ENCODE measurements at places on chromosomes 1 and 21.

- DNase-seq: no peak
Measured at GRCh38 chr1:86183810-86184209, 27.2 kb upstream of the COL24A1 start.

DNA sequence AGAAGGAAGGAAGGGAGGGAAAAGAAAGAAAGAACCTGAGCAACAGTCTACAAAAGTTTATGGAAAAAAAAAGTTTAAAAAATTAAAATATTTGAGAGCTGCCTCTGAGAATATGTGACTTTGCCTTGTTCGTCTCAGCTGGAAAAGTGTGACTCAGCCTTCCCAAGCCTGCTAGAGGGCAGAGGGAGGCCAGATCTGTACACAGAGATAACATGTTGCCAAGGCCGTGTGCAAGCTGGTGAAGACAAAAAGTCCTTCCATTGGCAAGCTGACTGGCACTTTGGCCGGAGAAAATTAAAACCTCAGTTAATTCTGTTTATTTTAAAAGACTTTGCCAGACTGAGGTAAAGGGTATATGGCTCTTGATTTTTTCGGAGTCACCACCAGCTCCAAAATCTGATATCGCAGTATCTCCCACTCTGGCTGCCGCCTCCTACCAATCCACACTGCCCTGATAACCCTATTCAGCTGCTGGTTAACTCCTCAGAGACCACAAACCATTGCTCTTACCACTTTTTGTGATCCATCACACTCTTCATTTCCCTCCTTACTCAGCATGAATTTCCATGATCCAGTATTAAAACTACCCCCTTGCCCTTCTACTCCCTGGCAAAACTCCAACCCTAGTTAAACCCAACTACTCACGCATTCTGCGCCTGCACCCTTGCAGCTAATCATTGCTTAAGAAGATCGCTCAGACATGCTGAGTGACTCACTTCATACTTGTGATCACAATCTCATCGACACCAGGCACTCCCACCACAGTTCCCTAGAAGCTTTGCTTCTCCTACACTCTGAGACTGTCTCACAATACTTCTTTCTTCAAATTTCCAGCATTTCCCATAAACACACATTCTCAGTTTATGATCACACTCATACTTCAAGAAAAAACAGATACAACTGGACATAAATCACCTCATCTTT, 5.7 kb upstream of the PPP1R15B start:
- DNase-seq: peak; percentile 29

GRCh38 chr1:72434070-72434469, 151.7 kb upstream of the NEGR1 start:
- DNase-seq: no peak

- DNase-seq: no peak
Measured at GRCh38 chr1:6850537-6850936, 65.3 kb downstream of the CAMTA1 start.

DNA sequence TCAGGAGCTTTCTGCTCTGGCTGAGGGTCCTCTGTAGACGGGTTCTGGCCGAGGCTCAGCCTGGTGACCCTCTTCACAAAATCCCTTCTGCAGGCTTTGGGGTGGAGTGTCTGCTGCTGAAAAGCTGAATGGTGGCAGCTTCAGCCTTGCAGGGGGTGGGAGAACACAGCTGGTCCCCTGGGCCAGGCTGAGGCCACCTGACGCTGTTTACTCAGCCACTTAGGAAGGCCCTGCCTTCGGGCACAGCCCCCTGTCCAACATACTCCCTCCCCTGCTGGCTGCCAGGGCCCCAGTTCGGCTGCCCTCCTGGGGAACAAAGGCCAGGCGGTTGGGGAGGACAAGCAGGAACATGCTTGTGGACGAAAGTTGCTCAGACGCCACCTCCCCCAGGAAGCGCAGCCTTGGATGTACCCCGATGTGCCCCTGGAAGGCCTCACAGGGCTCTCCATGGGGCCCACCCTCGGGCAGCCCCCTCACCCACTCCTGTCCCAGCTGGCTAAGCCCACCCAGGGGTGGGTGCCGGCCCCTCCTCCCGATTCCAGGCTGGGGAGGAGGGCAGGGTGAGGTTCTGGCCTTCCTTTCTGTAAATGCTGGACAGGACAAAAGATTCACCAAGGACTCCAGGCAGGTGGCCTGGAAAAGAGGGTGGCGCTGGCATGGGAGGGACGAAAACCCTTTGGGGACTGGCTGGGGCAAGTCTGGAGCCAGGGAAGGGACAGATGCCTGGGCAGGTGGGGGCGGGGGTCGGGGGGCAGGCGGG, at the start of gene ANKRD65:
Gene ANKRD65, minus strand, starts transcription at position 130 of the 760 bp plus-strand sequence. CDS start 271 bp downstream, outside the sequence.
- DNase-seq: no peak

GRCh38 chr1:12121212-12122003, 45.4 kb upstream of the TNFRSF1B start:
- no peak for DNase-seq

DNA sequence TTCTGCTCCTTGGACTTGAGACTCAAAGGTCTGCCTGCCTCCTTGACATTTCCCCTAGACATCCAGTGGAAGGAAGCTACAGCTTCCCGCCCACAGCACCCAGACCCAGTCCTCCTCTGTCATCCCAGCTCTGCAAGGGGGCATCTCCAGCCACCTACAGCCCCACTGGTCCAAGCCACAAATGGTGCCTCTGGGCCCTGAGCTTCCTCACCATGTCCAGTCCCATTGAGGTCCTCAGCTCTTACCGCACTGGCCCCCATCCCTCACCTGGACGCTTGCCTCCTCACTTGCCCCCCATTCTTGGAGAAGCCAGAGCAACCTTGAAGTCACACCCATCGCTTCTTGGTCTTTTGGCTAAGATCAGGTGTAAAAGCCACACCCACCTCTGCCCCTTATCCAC, 13.2 kb downstream of the PODN start:
- DNase-seq: no peak

DNA sequence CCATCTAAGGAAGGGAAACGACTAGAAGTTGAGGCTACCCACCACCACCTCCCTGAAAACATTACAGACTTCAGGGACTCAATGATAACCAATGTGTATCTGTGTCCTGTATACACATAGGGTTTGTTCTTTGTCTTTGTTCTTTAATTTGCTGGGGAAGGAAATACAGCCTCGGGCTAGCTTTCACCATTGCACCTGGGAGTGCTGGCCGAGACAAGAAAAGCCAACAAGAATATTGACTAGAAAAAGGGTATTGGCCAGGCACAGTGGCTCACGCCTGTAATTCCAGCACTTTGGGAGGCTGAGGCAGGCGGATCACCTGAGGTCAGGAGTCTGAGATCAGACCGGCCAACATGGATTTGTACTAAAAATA, 50.4 kb downstream of the MDM4 start:
- DNase-seq: no peak

- DNase-seq: no peak
Measured at GRCh38 chr1:4133297-4133938, 233.3 kb upstream of the C1orf174 start.

DNA sequence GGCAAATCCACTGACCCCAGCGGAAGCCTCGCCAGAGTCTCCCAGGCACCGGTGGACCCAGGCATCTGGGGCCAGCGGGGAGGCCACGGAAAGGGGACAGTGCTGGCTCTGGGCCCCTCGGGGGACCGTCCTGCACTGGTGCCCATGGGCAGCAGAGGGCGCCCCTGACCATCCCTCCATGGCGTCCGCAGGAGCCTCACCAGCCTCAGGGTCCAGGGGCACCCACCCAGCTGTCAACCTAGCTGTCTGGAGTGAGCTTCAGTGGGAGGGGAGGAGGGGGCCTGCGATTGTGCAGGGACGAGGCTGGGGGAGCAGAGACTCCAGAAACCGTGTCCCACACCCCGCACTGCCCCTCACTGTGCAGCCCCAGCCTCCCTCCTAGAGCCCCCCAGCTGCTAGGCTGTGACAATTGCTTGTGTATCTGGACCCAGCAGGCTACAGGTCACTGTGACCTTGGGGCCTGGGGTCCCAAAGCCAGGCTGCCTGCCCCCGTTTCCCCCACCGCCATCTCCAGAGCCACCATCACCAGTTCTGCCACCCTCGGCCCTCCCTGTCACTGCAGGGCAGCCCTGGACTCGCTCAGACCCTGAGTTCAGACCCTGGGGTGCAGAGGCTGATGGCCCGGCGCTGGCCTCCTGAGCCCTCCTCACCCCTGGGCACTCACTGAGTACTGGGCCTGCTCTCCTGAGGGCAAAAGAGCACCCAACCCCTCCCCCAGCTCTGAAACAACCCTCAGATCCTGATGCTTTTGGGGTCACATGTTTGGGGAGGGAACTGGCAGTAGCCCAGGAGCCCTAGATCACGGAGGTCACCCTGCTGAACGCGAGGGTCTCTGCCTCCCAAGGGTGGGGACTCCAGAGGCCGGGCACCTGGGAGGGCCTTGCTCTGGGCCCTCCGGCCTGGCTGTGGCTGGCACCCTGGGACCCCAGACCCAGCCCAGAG, 10.6 kb upstream of the COL6A1 start:
- DNase-seq: peak; percentile 43

DNA sequence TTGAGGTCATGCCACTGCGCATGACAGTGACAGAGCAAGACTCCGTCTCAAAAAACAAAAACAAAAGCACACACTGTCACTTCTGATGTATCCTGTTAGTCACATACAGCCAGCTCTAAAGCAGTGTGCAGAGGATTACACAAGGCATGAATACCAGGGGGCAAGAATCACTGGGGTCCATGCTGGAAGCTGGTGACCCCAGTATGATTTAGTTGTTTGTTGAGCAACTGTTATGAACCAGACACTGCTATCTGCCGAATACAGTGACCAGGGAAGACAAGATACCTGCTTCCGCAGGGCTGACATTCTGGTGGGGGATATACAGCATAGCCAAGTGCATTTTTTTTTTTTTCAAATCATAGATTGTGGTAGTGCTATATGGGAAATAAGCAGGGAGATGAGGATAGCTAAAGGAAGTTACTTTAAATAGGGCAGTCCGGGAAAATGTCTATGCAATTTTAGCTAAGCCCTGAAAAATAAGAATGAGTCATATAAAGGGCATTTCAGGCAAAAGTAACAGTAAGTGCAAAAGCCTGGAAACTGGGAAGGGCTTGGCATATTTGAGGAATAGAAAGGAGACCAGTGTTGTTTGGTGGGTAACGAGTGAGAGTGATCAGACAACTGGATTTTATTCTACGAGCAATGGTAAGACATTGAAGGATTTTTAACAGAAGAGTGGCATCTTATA, 69.7 kb downstream of the ADSS2 start:
- no peak for DNase-seq

DNA sequence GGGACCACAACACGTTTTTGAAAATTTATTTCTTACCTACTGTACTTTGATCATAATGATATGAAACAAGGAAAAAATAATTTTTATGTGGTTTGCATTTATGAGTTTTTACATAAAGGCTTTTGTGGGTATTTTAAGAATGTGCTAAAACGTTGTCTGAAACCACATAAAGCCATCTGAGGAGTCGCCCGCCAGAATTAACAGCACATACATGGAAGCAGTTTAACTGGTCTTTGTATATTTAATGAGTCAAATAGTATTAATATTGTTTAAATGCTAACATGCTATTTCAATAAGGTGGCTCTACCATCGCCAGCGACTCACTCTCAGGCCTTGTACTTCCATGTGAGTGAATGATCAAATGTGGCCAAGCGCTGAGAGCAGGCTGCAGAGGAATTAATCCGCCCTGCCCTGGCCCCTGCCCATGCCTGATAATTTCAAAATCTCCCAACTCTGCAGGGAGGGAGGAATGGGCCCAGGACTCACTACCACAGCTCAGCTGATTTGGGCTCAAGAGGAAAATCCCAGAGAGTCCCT, 49.6 kb downstream of the SLC66A1 start:
- DNase-seq: no peak

DNA sequence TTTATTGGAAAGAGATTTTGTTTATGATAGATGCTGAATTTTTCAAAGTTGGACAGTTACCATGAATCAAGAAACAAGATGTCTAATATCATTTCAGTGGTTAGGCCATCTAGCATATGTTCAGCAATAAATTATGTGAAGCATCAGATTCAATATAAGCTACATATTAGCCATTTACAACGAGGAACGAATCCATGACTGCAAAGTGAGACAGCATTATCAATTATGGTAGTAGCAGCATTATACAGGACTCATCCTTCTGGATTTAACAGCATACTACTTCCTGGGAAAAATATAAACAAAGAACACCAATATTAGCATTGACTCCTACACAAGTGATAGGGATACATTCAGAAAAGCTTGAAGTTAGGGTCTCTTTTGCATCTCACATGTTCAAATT, 59.1 kb downstream of the LRRC53 start:
- DNase-seq: no peak

- no peak for DNase-seq
Measured at GRCh38 chr1:40976952-40977690, 2.4 kb upstream of the CTPS1 start.

DNA sequence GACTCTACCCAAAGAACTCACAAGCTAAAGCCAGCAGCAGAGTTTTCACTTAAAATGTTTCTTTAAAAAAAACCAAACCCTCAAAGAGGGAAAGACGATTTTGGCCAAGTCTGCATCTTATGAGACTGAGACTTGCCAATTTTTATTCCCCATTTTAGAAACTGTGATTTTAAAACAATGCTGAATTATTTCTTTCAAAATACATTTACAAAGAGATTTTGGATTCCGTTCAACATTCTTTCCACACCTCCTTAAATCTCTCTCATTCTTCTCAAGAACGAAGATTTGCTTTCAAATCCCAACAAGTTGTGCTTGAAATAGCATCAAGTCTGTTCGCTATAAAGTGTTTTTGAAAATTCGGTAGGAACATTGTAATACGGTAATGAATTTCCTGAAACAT, 133.9 kb upstream of the VANGL1 start:
- no peak for DNase-seq

DNA sequence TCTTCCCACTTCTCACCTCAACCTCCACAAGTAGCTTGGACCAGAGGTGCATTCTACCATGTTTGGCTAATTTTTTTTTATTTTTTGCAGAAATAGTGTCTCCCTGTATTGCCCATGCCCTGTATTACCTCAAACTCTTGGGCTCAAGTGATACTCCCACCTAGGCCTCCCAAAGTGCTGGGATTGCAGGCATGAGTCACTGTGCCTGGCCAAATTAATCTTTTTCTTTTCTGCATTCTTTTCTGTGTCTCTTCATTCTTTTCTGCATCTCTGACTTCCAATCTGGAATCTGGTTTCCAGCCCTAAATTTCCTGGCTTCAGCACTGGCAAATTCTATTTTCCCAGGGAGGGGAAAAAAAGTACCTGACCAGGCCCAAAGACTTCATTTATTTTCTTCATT, 31.2 kb upstream of the TACSTD2 start:
- DNase-seq: no peak

DNA sequence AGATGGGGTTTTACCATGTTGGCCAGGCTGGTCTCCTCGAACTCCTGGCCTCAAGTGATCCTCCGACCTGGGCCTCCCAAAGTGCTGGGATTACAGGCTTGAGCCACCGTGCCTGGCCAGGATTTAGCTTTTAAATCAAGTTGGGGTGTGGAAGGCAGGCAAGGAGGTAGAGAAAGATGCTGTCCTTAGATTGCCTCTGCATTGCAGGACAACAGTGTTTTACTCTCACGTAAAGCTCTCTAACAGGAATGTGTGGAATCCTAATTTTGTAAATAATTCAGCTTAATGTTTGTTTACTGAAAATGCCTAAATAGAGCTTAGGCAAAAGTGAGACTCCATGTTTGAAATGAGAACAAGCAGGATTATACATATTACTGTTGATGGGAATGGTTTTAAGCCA, 29.5 kb upstream of the TGFB2 start:
- DNase-seq: no peak
